ENCODE measurements at places on chromosomes 3 and 15.

- no peak for DNase-seq
These were observed 15.5 kb upstream of the HOMER2 start for GRCh38 chr15:82968066-82968465.

- DNase-seq: no peak
These were observed 13.7 kb downstream of the EIF2AK4 start for GRCh38 chr15:39947401-39948197.

- peak; percentile 24 for DNase-seq
These were observed 62.5 kb upstream of the GBE1 start for GRCh38 chr3:81823882-81824395.

- DNase-seq: no peak
These were observed 44.7 kb downstream of the BOC start for GRCh38 chr3:113255854-113256615.

GRCh38 chr3:71066849-71067261 lies 516.7 kb downstream of the FOXP1 start:
- no peak for DNase-seq

DNA sequence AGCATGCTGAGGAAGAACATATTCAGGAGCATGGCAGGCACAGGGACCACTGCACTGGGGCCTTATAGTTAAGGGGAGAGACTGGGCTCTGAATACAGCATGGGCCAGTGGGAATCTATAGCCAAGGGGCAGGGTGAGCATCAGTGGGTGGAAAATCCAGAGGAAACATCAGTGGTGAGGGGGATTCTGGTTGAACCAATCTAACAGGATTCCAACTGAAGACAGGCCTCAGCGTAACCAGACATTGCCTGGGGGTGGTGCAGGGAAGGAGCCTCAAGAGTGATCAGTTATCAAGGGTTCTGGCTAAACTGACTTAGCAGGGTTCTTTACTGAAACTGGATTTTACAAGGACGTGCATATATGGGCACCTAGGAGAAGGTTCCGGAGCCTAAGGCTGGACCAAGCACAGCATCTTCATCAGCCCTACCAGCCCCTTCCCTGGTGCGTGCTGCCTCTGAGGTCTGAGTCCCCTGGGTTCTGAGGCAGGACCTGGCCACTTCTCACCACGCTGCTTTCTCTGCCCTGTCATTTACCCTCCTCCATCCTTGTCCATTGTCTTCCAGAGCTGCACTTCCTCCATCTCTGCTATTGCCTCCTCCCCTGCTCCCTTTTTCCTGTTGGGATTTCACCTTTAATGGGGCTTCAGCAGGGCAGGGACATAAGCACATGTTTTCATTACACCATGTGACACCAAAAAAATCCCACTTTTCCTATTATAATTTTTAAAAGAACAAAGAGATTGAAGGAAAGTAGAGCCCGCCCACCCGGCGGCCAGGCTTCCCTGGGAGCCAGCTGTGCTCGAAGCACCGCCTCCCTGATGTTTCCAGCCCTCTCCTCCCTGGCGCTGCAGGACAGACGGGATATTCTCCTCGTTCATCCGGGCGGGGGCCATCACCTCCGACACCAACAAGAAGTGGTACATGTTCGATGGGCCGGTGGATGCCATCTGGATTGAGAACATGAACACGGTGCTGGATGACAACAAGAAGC lies 52.1 kb downstream of the DNAH1 start:
- no peak for DNase-seq

- no peak for DNase-seq
These were observed 66.0 kb downstream of the ST6GAL1 start for GRCh38 chr3:186996356-186996755.

GRCh38 chr3:165210132-165210531 lies 13.9 kb upstream of the SLITRK3 start:
- DNase-seq: no peak

- DNase-seq: no peak
These were observed 285.7 kb upstream of the CTNNB1 start for GRCh38 chr3:40913641-40914040.

- peak; percentile 60 for DNase-seq
These were observed 627 bp downstream of the NT5DC2 start for GRCh38 chr3:52532838-52533622.

DNA sequence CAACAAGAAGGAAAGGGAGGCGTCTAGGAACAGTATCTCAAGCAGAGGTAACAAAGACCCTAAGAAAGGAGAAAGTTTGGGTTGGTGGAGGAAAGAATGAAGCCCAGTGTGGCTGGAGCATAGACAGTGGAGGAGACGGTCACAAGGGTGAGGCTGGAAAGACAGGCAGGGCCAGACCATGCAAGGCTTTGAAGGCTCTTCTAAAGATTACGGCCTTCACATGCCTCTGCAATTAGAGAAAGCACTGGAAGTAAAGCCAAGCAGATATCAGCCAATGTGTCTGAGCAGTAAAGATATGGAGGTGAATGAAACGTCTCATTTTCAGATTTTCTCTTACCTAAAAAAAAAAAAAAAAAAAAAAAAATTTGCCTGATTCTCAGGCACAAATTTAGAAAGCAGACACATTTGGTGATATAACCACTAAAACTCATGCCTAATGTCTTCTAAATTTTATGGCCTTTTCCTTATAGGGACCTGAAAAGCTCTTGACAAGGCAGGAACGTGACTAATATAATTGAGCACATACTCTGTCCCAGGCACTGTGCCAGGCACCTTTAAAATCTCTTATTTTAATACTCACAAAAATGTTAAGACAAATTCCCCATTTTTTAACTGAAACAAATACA lies 184.1 kb downstream of the MECOM start:
- no peak for DNase-seq

- no peak for DNase-seq
These were observed 176.0 kb downstream of the CDIN1 start for GRCh38 chr15:36755341-36756000.

- DNase-seq: no peak
These were observed 51.1 kb downstream of the CMTM7 start for GRCh38 chr3:32442766-32443165.

- DNase-seq: no peak
These were observed 78.3 kb upstream of the PPP2R3A start for GRCh38 chr3:135887220-135887619.

DNA sequence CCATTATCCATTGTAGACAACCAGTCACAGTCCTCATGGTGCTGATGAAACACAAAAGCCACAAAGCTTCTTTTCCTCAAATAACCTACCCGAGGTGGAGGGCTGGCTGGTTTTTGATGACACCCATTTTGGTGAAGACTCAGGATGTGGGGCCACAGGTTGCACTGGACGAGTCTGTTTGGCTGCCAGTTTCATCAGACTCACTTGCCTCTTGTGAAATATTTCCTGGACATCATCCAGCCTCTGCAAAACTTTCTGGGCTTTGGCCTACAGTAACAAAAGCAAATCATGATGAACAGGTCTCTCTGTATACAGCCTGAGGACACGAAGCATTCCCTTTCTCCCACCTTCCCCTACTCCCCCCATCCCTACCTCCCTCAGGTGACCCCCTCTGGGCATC lies 42.2 kb downstream of the B3GNT5 start:
- no peak for DNase-seq

- no peak for DNase-seq
These were observed 87.9 kb upstream of the BLM start for GRCh38 chr15:90629217-90629616.

GRCh38 chr15:46580487-46580886 lies 945.7 kb downstream of the SQOR start:
- no peak for DNase-seq

DNA sequence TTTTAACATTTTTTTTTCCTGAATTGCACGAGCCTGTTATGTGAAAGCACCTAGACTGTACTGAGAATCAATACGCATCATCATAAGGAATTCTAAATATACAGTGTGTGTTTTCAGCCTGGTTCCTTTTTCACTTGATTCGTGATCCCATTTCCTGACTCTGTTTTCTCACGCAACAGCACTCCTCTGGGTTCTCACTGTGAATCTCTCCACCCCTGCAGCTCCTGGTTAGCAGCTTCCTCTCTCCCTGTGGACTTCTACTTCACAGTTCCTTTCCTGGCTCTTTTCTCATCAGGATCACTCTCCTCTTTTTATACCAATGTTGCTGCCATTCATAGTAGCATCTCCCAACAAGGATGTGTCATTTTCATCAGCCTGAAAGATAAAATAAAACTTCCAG lies 297.2 kb downstream of the CADM2 start:
- no peak for DNase-seq

DNA sequence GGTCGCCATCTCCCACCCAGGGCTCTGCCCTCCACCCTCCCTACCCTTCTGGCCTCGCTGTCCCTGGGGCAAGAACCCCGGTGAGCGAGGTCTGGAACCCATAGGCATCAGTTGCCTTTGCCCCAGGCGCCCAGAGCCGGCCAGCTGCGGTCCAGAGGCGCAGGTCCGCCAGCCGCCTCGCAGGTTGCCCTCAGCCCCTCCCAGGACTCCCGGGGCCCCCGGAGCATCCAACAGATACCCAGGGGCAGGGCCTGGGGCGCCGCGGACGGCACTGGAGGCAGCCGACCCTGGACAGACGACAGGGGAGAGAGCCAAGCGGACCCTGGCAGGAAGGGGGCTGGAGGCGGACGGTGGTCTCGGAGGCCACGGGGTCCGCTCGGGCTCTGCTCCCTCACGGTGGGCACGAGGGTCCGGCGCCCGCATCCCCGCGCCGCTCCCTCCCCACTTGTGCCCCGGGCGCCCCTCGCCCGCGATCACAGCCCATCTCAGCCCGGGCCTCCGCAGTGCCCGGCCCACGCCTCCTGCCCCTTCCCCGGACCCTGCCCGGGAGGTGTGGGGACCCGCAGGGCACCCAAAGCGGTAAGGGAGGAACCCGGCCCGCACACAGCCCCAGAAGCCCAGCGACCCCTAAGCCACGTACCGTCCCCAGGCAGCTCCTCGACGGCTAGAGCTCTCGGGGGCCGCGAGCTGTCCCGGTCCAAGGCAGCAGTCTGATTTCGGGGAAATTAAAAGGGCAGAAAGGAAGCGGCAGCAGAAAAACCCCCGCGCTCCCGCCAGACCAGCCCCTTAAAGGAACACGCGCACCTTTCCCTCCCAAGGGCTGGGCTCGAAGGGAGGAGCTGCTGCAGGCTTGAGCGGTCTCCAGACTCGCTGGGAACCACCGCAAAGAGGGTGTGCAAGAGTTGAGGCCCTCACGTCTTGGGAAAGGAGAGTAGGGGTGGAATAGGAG lies at the start of gene HAPLN3:
TSS of gene HAPLN3 (minus strand) at position 726 of the 949 bp plus-strand sequence. CDS start 8,246 bp downstream, outside the sequence.
- DNase-seq: peak; percentile 49

GRCh38 chr3:56118968-56119367 lies 349.3 kb downstream of the ERC2 start:
- DNase-seq: no peak

- no peak for DNase-seq
These were observed 11.2 kb downstream of the SH3GL3 start for GRCh38 chr15:83458381-83458780.

GRCh38 chr3:195260280-195260905 lies 10.6 kb downstream of the XXYLT1 start:
- no peak for DNase-seq

DNA sequence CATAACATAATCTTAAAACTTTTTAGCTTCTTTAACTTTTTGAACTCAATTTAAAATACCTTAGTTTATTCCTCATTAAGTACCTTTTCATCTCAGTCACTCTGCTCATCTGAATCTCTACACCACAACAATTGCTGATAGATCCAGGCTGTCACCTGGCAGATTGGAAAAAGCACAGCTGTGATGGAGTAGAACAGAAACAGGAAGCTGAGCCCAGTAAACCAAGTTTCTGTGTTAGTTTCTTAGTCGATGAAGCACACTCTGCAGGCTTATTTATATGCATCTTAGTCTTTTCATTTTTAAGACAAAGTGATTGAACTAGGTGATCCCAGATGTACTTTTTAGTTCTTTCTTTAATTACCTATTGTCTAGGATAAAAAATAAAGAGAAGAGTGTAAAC lies 1398.0 kb upstream of the ALCAM start:
- no peak for DNase-seq

DNA sequence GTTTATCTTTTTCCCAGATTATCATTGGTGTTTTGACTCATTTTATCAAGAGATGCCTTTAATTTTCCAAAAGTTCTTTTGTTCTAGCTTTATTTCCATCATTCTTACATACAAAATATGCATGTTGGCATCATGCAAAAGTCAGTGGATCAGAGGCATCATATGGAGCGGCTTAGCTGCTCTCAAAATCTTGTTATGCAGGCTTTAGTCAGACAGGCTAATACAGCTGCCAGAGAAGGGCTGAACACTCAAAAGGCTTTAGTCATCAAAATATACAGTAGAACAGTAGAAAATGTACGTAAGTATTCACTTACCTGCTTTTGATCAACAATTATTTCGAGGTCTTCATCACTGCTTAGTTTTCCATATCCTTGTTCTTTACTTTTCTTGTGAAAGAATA lies 65.5 kb downstream of the PEX5L start:
- no peak for DNase-seq

GRCh38 chr3:72086042-72086742 lies 301.2 kb upstream of the PROK2 start:
- DNase-seq: no peak

DNA sequence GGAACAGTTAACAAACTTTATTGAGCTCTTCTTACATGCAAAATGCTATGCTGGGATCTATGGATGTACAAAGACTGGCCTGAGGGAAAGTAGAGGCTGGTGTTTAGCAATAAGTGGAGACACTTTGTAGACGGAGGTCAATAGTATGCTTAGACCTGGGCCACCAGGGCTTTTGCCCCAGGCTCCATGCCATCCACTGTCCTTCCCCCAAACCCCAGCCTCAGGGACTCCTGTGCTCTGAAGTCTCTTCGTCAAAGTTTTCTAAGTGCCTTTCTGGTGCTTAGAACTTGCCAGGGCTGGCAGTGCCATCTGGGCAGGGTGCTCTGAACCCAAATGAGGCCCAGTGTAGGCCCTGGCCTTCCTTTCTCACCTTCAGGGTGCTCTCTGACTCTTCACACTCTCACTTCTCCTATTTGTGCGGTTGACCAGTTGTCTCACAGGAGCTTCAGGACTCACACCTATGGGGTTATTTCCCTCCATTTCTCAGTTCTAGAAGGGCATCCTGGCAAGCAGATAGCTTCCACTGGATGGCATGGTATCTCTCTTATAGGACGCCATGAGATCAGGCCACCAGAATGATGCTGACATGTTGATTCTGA lies 21.8 kb upstream of the KCNAB1 start:
- DNase-seq: no peak

GRCh38 chr3:77086408-77086807 lies 46.5 kb downstream of the ROBO2 start:
- no peak for DNase-seq
